Suppressor macrophage (primary cell): ENCODE measurements at places on chromosomes 16 and 17.
A peak's percentile ranks its signal among the peaks of the same experiment; 100 is the strongest.

GRCh38 chr17:77458202-77459017 lies 317.6 kb downstream of the SEC14L1 start:
- no peak for DNase-seq

DNA sequence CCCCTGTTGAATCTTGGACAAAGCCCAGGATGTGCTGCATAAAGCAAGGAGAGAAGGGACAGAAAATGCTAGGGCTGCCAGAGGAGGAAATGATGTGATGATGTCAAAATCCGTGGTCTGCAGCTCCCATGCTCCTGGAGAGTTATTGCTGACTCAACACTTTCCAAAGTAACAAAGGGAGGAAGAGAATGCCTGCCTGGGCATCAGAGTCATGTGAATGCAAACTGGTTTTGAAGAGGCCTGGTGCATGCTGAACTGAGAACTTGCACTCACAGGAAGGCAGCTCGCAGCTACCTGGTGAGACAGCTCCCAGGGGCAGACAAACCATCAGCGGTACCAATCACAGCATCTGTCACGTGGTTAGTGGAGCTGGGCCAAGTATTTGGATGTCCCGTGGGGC lies 2.8 kb downstream of the MARVELD3 start:
- peak; percentile 45 for DNase-seq

DNA sequence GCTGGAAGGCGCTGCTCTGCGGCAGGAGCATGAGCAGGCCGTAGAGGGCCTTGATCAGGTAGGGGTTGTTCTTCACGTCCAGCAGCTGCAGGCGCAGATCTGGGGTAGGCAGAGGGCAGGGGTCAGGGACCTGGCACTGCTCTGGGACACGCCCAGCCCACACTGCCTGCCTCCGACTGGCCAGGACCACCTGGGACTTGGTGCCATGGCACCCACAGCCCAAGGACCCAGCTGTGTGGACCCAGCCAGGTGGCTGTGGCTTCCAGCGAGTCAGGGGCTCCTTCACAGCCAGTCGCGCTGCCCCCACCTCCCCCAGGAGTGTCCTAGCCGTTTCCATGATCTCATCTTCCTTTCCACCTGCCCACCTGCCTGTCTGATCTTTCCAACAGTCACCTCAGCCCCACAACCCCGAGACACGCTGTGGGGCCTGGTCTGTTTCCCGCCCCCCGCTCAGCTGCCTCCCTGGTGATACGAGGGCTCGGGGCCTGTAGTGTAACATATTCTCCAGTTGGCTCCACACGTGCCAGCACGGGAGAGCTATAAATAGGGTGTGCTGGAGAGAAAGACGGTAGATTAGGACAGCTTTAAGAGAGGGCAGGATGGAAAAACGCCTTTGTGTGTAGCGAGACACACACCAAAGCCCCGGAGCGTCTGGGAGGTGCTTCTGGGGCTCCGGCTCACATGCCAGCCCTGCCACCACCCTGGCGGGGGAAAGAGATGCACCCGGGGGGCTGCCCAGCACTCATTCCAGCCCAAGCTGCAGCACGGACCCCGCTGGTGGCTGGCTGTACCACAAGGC lies 7.2 kb upstream of the MTSS2 start:
- no peak for DNase-seq

GRCh38 chr17:82242977-82243647 lies 14.3 kb downstream of the SLC16A3 start:
- DNase-seq, result peak; percentile 27

DNA sequence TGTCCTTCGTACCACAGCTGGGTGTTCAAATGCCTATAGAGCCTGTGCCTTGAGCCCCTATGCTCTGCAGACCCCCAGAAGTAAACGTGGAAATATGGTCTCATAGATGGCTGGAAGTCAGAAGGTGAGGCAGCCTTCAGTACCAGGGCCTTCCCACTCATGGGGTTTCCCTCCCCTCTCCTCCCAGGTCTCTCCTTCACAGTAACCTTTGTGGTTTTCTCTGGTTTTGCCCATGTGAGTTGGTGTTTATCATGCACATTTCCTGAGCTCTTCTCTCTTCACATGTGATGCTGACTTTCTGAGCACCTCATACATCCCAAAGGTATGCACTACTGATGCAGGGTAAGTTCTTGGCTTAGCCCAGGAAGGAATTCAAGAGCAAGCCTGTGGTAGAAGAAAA lies 35.4 kb downstream of the TMEM114 start:
- DNase-seq, result no peak

DNA sequence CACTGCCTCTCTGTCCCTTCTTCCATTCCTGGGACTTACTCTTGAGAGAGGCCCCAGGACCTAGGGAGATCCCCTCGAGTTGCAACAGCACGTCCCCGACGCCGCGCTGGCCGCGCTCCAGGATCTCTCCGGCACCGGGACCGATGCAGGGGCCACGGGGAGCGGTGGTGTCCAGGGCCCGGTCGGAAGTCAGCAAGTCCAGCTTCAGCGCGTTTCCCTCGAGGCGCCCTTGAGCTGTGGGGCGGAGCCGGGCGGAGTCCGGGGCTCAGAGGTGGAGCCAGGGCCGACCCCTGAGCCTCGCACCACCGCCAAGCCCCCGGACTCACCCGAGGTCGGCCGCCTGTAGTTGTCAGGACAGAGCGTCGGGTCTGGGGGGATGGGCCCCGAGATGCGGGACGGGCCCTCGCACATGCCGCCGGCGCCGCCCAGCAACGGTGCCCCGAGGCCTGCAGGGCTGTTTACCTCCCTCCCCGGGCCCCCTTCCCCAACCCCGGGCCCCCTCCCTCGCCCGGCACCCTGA lies 458 bp downstream of the ENKD1 start:
- DNase-seq, result peak; percentile 62

GRCh38 chr17:28347261-28347891 lies 10.0 kb downstream of the POLDIP2 start:
- no peak for DNase-seq

GRCh38 chr17:47276868-47277267 lies 23.2 kb downstream of the ITGB3 start:
- peak; percentile 11 for DNase-seq

DNA sequence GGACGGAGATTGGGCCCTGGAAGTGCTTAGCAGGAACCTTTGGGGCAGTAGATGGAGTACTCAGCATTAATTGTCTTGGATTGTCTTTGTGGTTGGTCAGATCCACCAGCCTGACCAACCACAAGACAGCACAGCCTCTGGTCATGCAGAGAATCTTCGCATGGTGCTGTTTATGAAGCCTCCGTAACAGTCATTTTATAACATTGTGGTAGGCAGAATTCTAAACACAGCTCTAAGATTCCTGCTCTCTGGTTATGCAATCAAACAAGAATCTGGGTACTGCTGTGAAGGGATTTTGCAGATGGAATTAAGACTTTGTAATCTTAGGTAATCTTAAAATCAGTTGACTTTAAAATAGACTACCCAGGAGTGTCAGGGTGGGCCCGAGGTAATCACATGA lies 312.2 kb upstream of the GOT2 start:
- DNase-seq, result no peak

DNA sequence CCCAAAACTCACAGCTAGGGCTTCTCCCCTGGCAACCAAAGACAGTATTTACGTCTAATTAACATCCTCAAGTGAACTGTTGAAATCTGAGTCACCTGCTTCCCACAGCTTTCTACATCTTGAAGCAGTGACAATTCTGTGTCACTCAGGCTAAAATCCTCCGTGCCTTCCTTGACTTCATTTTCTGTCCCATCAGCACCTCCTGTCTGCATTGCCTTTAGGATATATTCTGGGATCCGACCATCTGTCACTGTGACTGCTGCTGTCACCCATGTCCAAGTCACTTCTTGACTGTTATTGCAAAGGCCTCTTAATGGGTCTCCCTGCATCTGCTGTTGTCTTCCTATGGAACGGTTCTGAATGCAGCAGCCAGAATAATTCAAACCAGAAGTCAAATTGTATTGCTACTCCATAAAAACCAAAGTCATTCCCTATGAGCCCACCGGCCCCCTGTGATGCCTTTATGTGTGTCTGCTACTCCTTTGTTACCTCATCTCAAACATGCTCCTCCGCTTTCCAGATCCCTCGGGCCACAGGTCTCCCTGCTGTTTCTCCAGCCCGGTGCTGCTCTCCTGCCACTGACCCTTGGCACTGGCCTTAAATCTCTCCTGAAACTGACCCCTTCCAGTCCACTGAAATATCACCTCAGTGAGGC lies 56.9 kb downstream of the WWP2 start:
- DNase-seq, result no peak

- DNase-seq, result no peak
These were observed 5.1 kb downstream of the VAT1L start for GRCh38 chr16:77793417-77793816.

DNA sequence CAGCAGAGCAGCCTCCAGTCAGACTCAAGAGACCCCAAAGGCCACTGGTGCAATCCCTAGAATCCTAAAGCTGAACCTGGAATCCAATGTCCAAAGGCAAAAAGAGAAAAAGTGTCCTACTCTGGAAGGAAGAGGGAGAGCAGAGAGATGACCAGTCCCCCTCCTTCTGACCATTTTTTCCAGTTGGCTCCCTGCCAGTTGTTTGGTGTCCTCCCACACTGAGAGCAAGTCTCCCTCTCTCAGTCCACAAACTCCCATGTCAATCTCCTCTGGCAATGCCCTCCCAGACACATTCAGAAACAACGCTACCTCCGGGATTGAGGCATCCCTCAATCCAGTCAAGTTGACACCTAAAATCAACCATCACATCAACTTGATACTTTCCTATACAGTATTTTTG lies 4.3 kb upstream of the CLEC19A start:
- no peak for DNase-seq

- DNase-seq, result no peak
These were observed 47.4 kb downstream of the NETO2 start for GRCh38 chr16:47096297-47096696.

GRCh38 chr17:66481271-66481670 lies 178.9 kb downstream of the PRKCA start:
- peak; percentile 64 for DNase-seq

GRCh38 chr17:59572301-59572924 lies 7.0 kb downstream of the DHX40 start:
- peak; percentile 55 for DNase-seq

- no peak for DNase-seq
These were observed 13.7 kb downstream of the N4BP1 start for GRCh38 chr16:48596326-48596725.

GRCh38 chr17:34609210-34609609 lies 29.8 kb downstream of the TMEM132E start:
- no peak for DNase-seq

DNA sequence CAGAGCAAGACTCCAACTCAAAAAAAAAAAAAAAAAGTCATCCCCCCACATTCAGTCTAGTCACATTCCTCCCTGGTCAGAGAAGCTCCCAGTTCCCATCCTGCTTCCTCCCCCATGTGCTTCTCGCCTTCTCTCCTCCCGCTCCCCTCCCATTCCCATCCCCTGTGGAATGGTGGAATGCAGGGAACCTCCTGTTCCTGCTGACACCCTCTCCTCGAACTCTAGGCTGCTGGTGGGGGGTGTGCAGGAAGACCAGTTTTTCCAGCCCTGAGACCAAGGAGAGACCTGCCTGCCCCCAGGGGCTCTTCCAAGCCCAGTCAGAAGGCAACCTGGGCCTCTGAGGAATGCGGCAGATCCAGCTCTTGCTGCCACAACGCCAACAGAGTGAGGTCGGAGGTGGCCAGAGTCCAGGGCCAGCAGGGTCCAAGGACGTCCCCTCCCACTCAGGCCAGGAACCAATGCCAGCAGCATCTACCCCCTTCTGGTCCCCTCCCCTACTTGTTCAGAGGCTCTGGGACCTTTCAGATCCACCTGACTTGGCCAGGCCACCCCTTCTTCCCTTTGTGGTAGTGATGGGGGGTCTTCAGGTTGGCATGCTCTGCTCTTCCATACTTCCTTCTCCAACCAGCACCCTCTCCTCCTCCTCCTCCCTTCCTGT lies 39.3 kb upstream of the TAC4 start:
- no peak for DNase-seq

DNA sequence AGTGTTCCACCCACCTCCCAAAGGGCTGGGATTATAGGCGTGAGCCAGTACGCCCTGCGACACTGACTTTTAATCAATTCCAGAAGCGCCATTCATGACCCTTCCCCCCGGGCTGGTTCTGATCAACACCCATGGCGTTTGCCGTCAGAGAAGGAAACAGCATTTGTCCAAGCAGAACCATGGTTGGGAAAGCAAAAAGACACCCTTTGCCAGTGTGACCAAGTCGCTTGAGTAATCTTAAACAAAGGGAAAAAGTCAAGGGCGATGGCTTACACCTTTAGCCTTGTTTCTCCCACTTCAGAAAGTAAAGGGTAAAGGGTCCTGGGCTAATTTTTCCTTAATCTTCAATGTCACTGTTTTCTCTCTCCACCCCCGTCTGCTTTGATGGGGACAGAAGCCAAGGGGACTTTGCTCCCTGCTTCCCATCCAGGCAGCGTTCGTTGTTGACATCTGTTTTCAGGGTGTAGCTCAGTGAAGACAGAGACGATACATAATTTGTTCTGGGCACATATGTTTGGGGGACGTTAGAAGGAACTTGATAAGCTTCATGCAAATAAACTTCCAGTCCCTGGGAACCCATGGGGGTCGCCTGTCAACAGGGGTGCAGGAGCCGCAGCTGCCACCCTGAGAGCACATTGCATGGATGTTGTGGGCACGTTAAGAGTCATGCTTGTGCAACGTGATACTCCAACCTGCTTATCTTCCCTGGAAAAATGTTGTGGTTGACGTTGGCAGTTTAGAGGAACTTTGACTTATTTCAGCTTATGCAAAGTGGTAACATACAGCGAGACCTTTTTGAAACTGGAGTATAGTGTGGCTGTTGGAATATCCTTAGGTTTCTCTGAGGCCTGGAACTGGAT lies 50.6 kb upstream of the TANGO6 start:
- peak; percentile 36 for DNase-seq

DNA sequence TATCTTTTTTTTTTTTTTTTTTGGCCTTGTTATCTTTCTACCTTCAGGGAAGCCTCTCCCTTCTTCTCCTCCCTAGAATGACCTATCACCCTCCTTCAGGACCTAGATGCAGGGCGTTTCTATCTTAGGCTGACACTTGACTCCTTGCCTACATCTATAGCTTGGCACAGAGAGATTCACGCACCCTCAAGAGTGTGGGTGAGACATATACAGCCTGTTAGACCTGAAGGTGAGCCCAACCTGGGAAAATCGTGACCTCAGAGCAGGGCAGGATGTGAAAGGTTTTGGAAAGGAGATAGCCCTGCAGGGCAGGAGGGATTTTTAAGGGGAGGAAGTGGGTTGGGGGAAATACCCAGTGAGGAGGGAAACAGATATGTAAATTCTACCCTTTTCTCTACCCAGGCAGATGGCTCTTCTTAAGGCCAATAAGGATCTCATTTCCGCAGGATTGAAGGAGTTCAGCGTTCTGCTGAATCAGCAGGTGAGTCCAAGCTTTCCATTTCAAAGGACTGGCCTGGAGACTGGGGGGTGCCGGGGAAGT lies at the start of gene AHSP:
AHSP (plus strand) TSS at position 167 of the 541 bp plus-strand sequence; CDS start at position 407, 240 bp downstream.
- no peak for DNase-seq

- no peak for DNase-seq
These were observed 111.9 kb downstream of the GSG1L start for GRCh38 chr16:27951489-27952120.
